Central memory CD8-positive, alpha-beta T cell (primary cell): ENCODE measurements at places on chromosomes 7 and 10.

GRCh38 chr7:159030490-159031134 lies 114.1 kb downstream of the VIPR2 start:
- peak; percentile 6 for DNase-seq
- peaks cover 6% of the 10 kb centered on the region for H3K4me1 ChIP-seq
- no peaks in the 10 kb centered on the region for H3K36me3 ChIP-seq
- H3K27me3 ChIP-seq, result peaks cover 38% of the 10 kb centered on the region
- H3K4me3 ChIP-seq, result peak overlapping the region; percentile 40

GRCh38 chr10:716821-717220 lies 27.4 kb upstream of the DIP2C start:
- no peak for DNase-seq
- no peak overlapping the region for H3K27ac ChIP-seq
- H3K27me3 ChIP-seq, result peaks cover 47% of the 10 kb centered on the region
- H3K4me1 ChIP-seq, result no peaks in the 10 kb centered on the region
- H3K36me3 ChIP-seq, result no peaks in the 10 kb centered on the region
- no peak overlapping the region for H3K4me3 ChIP-seq

DNA sequence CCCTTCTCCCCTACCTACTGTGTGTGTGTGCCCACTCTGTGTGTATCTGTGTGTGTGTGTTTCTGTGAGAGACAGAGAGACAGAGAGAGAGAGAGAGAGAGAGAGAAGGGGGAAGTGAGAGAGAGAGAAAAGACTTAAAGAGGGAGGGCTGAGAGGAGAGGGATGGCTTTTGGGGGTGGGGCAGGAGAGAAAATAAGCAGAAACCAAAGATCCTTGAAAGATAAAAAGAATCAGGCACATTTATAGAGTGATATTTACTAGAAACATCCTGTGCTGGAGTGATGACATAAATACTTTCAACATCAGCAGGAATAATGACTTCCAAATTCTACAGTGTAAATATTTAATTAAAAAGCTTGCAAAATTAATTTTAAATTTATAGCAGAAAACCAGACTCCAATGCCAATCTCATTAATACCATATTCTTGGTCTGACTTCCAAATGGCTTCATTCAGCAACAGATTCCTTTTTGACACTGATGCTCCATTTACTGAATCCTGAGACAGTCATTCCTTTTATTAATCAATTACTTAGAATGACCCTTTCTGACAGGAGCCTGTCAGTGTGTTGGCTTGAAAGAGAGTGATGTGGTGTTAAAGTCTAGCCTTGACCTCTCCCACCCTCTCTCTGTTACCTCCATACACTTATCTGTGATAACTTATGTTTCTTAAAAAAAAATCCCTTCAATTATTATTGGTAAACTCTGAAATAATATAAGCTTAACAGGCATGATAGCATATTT lies 41.7 kb upstream of the WNT2 start:
- no peak overlapping the region for H3K27ac ChIP-seq
- no peak overlapping the region for H3K4me3 ChIP-seq
- DNase-seq, result no peak
- no peaks in the 10 kb centered on the region for H3K36me3 ChIP-seq
- H3K27me3 ChIP-seq, result no peaks in the 10 kb centered on the region

DNA sequence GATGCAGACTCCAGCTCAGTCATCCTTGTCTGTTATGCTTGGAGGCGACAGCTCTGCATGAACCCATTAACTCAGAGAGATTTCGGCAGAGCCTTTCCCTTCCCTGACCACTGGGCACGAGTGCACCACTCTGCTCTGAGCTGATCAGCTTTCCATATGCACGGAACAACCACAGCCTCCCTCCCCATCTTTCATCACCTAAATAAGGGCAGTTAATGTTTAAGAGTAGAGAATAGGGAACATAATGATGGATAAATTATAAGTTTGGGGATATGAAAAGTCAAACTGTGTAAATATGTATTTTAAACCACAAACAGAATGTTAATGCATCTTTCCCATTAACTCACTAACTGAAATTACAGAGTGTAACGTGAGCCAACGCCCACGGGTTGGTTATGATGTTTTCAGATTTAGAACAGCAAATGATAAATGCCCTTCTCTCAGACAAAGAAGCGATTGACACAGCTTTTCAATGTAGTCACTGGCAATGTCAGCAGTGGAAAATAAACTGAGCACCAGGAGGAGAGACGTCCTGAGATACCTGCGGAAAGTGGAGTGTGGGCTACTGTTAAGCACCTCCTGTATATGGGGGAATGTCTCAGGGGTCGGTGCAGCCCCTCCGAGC lies 658.2 kb downstream of the LRMDA start:
- no peaks in the 10 kb centered on the region for H3K4me1 ChIP-seq
- DNase-seq, result no peak
- no peaks in the 10 kb centered on the region for H3K27me3 ChIP-seq
- H3K27ac ChIP-seq, result no peak overlapping the region
- peaks cover 3% of the 10 kb centered on the region for H3K36me3 ChIP-seq
- no peak overlapping the region for H3K4me3 ChIP-seq

DNA sequence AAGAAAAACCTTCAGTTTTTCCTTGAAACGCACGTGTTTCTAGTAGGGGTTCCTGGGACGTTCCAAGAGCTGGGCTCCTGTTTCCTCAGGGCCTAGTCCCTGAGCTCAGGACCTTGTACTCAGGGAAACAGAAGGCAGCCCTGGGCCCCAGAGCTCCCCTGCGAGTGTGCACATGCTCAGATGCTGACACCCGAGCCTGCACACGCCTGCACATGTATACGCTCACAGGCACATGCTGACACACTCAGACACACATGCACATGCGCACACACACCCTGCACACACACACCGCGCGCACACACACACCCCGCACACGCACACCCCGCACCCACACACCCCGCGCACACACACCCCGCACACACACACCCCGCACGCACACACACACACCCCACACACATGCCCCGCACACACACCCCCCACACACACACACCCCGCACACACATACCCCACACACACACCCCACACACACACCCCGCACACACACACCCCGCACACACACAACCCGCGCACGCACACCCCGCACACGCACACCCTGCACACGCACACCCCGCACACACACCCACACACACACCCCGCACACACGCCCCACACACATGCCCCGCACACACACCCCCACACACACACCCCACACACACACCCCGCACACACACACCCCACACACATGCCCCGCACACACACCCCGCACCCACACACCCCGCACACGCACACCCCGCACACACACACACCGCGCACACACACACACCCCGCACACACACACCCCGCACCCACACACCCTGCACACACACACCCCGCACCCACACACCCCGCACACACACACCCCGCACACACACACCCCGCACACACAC lies 52.2 kb downstream of the CALML3 start:
- H3K27ac ChIP-seq, result no peak overlapping the region
- H3K27me3 ChIP-seq, result peaks cover 12% of the 10 kb centered on the region
- no peaks in the 10 kb centered on the region for H3K36me3 ChIP-seq
- no peak for DNase-seq
- H3K4me1 ChIP-seq, result no peaks in the 10 kb centered on the region

DNA sequence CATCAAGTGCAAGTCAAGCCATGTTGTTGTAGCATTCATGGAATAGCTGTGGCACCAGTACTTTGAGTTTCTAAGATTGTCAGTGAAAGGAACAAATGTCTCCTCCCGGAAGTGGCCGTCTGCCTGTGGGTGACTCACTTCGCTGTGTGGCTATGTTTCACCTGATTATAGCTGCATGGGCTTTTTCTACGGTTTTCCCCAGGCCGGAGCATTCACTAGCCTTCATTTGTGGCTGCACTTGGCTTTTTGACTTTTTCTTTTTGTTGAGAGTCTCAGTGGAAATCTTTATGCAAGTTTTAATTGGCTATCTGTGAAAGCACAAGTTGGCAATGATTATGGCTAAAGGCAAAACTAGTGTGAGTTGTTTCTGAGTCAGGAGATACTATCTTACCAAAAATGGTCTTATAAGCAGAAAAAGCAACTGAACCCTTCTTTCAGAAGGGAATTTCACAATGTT lies 35.0 kb downstream of the SRI start:
- H3K36me3 ChIP-seq, result peaks cover 3% of the 10 kb centered on the region
- no peak for DNase-seq
- no peak overlapping the region for H3K4me3 ChIP-seq
- no peak overlapping the region for H3K27ac ChIP-seq

GRCh38 chr7:142478479-142479220 lies 220.8 kb upstream of the PRSS58 start:
- H3K4me1 ChIP-seq, result peaks cover 45% of the 10 kb centered on the region
- H3K4me3 ChIP-seq, result no peak overlapping the region
- no peak overlapping the region for H3K27ac ChIP-seq

- H3K4me1 ChIP-seq, result peaks cover 82% of the 10 kb centered on the region
- no peaks in the 10 kb centered on the region for H3K27me3 ChIP-seq
- H3K36me3 ChIP-seq, result peaks cover 28% of the 10 kb centered on the region
- peak overlapping the region; percentile 72 for H3K4me3 ChIP-seq
- no peak for DNase-seq
These were observed 15.9 kb downstream of the FAM53B start for GRCh38 chr10:124728071-124728829.

DNA sequence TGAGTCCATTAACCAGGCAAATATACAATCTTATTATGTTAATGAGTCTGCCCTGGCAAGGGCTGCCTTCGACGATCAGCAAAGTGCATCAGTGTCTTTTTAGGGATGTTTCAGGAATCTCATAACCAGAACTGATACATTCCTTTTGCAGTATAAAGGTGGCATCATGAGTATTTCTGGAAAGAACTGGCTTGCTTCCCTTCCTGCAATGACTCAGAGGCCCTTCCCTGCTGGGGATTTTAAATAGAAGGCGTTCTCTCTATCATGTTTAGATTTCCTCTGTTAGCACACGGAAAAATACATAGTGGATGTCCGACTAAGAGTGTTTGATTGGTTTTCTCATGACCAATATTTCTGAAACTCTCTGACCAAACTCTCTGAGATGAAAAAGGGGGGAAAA lies 1.8 kb downstream of the NPS start:
- H3K27me3 ChIP-seq, result no peaks in the 10 kb centered on the region
- no peak overlapping the region for H3K4me3 ChIP-seq
- DNase-seq, result no peak

- no peaks in the 10 kb centered on the region for H3K27me3 ChIP-seq
- no peak overlapping the region for H3K27ac ChIP-seq
- peaks cover 28% of the 10 kb centered on the region for H3K36me3 ChIP-seq
- DNase-seq, result no peak
- H3K4me1 ChIP-seq, result peaks cover 32% of the 10 kb centered on the region
These were observed 32.4 kb downstream of the ANXA11 start for GRCh38 chr10:80172896-80173295.

DNA sequence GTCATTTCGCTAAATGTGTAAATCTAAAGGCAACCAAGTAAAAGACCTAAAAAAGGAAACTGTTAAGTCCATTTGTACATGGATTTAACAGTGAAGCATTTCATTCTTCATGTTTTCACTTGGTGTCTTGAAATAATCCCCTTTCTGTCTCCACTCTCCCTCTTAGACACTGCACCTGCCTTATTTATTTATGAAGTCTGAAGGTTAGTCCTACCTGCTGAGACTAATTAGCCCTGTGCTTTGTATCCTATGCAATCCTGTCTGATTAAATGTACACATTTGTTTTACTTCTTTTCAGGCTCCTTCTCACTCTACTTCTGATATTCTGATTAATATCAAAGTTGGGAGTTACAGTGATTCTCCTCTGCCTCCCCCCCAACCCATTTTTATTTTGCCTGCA lies 1.9 kb upstream of the TCF7L2 start:
- H3K4me3 ChIP-seq, result no peak overlapping the region
- peak overlapping the region; percentile 71 for H3K27ac ChIP-seq
- H3K4me1 ChIP-seq, result peaks cover 31% of the 10 kb centered on the region
- H3K27me3 ChIP-seq, result no peaks in the 10 kb centered on the region
- peaks cover 13% of the 10 kb centered on the region for H3K36me3 ChIP-seq
- DNase-seq, result no peak

- H3K36me3 ChIP-seq, result no peaks in the 10 kb centered on the region
- no peak overlapping the region for H3K4me3 ChIP-seq
- H3K27me3 ChIP-seq, result peaks cover 24% of the 10 kb centered on the region
These were observed 16.4 kb upstream of the SRRM3 start for GRCh38 chr7:76185187-76185896.

DNA sequence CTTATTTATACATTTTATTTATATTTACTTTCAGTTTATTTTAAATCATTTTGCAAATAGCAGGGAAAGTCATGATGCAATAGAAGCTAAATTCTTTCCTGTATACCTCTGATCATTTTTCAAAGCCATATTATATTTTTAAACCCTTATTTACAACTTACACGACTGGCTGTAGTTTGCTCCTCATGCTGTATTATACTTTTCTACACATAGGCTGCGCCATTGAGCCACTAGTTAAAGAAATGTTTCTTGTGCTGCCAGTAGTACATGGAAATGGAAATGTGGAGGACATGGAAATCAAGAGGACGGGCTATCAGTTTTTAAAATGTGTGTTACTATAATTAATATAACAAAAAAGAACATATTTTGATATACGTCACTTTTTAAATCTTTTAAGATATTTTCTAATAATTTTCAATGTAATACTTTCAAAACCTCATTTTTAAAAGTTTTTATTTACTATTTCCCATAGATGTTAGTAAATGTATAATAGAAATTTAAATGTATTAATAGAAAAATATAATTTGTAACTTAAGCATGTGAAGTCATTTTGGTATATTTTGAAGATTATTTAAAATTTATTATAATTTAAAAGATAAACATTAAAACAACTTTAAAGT lies 118.5 kb downstream of the VTI1A start:
- no peaks in the 10 kb centered on the region for H3K27me3 ChIP-seq
- no peak overlapping the region for H3K4me3 ChIP-seq
- no peaks in the 10 kb centered on the region for H3K36me3 ChIP-seq
- no peaks in the 10 kb centered on the region for H3K4me1 ChIP-seq

GRCh38 chr7:127415060-127415742 lies 22.7 kb upstream of the ZNF800 start:
- peaks cover 8% of the 10 kb centered on the region for H3K36me3 ChIP-seq
- DNase-seq, result no peak
- H3K27ac ChIP-seq, result peak overlapping the region; percentile 95
- peaks cover 25% of the 10 kb centered on the region for H3K4me1 ChIP-seq
- H3K27me3 ChIP-seq, result no peaks in the 10 kb centered on the region
- H3K4me3 ChIP-seq, result no peak overlapping the region
